Activated CD4-positive, CD25-positive, alpha-beta regulatory T cell treated with anti-CD3 and anti-CD28 coated beads, Interleukin-2, amount 50 U/mL, for 16 hours (primary cell): ENCODE measurements at places on chromosomes 1 and 21.

- no peak for DNase-seq
Measured at GRCh38 chr1:18644446-18644845, 13.8 kb downstream of the PAX7 start.

DNA sequence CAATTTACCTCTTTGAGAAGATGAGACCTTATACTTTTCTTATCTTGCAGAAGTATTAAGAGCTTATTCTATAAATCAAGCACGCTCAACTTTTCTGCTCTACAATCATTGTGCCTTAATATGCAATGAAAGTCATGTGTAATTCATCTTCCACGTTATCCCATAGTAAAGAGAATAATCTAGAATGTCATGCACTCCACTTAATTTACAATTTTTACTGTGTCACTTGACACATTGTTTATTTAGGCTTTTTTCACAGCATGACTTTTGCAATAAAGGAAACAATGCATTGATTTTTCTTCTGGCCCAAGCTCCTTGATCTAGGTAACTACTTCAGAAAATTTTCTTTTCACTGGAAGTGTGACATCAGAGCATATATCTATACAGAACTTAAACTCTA lies 290.9 kb downstream of the HHIPL2 start:
- no peak for DNase-seq

- DNase-seq = no peak
Measured at GRCh38 chr1:192880231-192880630, 71.4 kb downstream of the RGS2 start.

DNA sequence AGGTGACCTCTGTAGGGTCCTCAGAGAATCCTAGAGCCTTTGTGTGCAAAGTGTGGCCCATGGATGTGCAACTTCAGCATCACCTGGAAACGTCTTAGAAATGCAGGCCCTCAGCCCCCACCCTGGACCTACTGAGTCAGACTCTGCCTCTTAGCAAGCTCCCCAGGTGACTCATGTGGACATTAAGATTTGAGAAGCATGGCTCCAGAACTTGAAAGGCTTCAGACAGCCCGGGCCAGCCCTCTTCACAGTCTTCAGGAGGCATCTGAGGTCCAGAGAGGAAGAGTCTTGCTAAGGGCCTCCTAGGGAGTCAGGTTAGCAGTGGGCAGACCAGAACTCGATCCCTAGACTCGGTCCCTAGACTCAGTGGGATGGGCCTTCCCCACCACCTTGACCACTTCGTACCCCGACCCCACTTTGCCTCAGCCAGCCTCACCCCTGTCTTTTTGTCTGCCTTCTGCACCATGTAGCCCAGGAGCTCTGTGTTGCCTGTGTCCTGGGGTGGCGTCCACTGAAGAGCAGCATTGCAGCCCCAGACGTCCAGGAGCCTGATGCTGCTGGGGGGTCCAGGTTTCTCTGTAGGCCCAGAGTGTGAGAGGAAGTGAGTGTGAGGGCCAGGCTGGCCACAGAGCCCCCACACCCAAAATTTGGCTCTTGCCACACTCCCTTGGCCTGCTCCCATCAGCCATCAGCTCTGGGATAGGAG lies 4.8 kb downstream of the MYBPH start:
- no peak for DNase-seq

GRCh38 chr1:11053758-11054137 lies 6.1 kb downstream of the SRM start:
- no peak for DNase-seq

GRCh38 chr1:200779326-200779725 lies 40.6 kb downstream of the CAMSAP2 start:
- no peak for DNase-seq

GRCh38 chr1:65179148-65179547 lies 31.1 kb downstream of the AK4 start:
- no peak for DNase-seq

DNA sequence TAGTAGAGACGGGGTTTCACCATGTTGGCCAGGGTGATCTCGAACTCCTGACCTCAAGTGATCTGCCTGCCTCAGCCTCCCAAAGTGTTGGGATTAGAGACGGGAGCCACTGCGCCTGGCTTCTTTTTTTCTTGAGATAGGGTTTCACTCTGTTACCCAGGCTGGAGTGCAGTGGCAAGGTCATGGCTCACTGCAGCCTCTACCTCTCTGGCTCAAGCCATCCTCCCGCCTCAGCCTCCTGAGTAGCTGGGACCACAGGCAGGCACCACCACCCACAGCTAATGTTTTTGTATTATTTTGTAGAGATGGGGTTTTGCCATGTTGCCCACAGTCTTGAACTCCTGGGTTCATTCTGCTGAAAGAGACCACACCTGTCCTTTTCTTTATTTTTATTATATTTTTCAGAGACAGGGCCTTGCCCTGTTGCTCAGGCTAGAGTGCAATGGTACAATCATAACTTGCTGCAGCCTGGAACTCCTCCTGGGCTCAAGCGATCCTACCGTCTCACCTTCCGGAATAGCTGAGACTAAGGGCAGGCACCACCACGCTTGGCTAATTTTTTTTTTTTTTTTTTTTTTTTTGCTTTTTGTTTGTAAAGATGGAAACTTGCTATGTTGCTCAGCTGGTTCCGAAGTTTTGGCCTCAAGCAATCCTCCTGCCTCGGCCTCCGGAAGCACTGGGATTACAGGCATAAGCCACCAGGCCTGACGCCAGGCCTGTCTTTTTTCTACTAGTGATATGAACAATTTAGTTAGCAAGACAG lies 3.1 kb downstream of the LMNA start:
- DNase-seq = no peak

- DNase-seq = no peak
Measured at GRCh38 chr1:47924270-47925048, 72.7 kb downstream of the TRABD2B start.

DNA sequence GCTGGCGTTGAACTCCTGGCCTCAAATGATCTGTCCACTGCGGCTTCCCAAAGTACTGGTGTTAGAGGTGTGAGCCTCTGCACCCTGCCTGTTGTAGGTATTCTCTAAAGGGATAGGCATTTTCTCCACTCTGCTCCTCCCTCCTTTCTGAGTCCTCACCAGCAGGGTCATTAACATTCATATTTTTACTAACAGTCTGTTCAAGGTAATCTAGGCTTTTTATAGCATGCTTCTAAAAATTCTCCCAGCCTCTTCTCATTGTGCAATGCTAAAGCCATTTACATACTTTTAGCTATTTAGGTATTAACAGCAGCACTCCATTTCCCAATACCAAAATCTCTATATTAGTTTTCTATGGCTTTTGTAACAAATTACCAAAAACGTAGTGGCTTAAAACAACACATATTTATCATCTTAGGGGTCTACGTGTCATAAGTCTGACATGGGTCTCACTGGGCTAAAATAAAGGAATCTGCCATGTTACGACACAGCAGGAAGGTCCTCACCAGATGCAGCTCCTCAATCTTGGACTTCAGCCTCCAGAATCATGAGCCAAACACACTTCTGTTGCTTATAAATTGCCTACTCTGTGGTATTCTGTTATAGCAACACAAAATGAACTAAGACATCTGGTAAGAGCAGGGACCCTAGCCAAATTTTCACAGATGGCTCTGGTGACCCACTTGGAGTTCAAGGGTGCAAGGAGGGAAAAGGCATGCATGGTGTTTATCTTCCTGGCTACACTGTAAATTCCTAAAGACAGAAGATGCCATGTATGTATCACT lies 2.9 kb upstream of the SLC2A7 start:
- DNase-seq = no peak

- DNase-seq = no peak
Measured at GRCh38 chr1:242431786-242432185, 92.7 kb downstream of the PLD5 start.

DNA sequence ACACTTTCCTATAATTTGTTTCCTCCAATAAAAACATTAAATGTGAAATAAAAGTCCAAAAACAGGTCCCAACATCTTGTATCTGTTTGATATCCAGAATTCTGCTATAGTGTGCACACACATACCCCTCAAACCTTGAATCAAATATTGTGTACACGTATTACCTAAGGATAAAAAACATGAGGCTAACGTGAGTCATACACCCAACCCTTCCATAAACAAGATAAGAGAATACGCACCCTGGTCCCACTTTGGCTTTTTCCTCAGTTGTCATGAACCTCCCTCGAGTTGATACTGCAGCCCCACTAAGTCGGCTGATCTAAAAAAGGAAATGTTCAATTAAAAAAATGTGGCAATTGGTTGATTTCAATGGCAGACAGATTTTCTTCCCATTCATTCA lies 5.2 kb downstream of the KHDC4 start:
- DNase-seq = no peak

- DNase-seq = no peak
Measured at GRCh38 chr1:63848733-63849132, 74.9 kb downstream of the ROR1 start.

- DNase-seq = no peak
Measured at GRCh38 chr1:109976762-109977161, 7.8 kb upstream of the AHCYL1 start.

GRCh38 chr1:119391749-119392148 lies 23.2 kb downstream of the HAO2 start:
- no peak for DNase-seq

GRCh38 chr1:18238190-18238589 lies 130.6 kb downstream of the IGSF21 start:
- no peak for DNase-seq

DNA sequence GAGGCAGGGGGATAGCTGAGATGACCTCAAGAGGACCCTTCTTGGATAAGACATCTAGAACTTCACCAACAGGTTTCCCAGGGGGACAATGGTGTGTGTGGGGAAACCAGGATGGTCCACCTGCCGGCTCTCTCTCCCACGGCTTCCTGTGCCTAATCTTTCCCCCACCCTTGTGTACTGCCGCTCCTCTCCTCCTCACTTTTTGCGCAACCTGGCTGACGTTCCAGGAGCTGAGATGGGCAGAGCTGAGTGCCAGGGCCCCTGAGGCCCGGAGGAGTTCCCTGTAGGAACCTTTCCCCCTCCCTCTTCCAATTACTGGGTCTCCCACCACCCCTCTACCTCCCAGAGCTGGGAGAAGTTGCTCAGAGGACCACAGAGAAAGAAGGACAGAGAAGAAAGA lies 6.9 kb downstream of the SLC26A9 start:
- DNase-seq = no peak

GRCh38 chr1:235304549-235305451 lies 23.2 kb downstream of the ARID4B start:
- DNase-seq = no peak

- no peak for DNase-seq
Measured at GRCh38 chr1:214506972-214507431, 44.4 kb downstream of the PTPN14 start.

DNA sequence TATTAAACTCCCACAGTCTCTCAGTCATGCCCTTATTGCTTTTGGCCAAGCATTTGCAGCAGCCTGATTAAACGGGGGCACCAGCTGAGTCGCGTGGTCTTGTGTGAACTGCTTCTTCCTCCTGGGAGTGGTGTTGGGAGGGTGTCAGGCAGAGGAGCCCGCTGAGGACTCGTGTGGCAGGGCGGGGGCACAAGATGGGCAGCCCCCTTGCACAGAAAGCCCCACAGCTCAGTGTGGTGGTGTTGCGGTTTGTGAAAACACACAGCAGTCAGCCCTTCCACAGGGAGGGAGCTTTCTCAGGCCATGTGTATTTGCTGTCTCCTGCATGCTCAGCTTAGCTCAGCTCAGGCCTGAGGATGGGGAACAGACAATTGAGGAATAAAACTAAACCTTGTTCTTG lies 22.4 kb downstream of the PEX14 start:
- no peak for DNase-seq

DNA sequence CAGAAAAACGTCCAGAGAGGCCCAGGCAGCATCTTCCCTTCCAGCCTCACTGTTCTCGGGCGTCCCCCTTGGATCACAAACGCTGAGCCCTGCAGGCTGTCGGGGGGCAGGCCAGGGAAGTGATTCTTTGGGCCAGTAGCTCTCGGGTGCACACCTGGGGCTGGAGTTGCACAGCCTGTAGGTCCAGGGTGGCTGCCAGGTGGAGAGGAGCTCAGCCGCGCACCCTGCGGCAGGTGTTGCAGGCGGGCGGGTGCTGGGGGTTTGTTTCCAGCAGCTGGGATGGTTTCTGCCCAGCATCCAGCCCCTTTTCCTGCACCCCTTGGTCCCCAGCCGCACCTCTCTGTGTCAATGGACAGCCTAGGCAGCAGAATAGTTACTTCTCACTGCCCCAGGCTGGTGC lies 15.7 kb downstream of the PRDM16 start:
- no peak for DNase-seq

DNA sequence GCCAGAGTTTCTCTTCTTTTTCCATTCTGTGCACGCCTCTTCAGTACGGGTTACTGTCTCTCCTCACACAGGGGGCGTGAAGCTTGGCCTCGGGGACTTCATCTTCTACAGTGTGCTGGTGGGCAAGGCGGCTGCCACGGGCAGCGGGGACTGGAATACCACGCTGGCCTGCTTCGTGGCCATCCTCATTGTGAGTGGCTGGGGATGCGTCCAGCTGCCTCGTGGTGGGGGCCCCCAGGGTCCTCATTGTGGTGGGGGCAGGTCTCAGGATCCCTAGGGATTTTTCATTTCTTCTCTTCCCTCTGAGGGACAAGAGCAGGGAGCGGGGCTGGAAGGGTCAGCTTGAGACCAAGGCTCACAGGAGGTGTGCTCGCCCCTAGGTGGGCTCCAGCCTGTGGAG lies 23.5 kb downstream of the PSEN2 start:
- no peak for DNase-seq

DNA sequence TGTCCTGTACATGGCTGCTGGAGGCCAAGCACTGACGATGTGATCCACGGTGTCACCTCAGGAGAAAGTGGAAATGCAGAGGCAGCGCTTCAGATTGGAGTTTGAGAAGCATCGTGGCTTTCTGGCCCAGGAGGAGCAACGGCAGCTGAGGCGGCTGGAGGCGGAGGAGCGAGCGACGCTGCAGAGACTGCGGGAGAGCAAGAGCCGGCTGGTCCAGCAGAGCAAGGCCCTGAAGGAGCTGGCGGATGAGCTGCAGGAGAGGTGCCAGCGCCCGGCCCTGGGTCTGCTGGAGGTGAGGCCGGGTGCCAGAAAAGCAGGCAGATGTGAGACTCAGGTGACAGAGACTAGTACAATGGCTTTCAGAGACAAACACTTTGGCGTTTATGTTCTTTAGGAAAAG lies 7.7 kb downstream of the TRIM58 start:
- DNase-seq = no peak

DNA sequence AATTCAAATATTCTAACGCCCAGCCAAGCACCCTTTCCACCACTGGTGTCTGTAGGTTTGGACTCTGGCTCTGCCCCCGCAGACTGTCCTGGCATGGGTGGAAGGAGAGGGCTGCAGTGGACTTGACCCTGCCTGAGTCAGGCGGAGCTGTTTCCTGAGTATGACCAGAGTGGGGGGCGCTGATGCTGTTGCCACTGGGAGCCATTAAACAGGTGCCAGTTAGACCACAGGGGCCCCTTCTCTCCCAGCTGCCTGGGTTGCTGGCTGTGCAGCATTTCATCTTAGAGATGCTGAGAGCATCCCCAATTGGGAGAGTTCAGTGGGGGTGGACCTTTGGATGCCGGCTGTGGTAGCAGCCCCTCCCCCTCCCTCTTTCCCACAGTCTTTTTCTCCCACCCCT lies 539.5 kb downstream of the MATN1 start:
- no peak for DNase-seq

- no peak for DNase-seq
Measured at GRCh38 chr1:116531917-116532316, 38.9 kb downstream of the CD58 start.

- no peak for DNase-seq
Measured at GRCh38 chr1:162218975-162219374, 149.5 kb downstream of the NOS1AP start.
